ENCODE measurements at places on chromosomes 4 and X.

DNA sequence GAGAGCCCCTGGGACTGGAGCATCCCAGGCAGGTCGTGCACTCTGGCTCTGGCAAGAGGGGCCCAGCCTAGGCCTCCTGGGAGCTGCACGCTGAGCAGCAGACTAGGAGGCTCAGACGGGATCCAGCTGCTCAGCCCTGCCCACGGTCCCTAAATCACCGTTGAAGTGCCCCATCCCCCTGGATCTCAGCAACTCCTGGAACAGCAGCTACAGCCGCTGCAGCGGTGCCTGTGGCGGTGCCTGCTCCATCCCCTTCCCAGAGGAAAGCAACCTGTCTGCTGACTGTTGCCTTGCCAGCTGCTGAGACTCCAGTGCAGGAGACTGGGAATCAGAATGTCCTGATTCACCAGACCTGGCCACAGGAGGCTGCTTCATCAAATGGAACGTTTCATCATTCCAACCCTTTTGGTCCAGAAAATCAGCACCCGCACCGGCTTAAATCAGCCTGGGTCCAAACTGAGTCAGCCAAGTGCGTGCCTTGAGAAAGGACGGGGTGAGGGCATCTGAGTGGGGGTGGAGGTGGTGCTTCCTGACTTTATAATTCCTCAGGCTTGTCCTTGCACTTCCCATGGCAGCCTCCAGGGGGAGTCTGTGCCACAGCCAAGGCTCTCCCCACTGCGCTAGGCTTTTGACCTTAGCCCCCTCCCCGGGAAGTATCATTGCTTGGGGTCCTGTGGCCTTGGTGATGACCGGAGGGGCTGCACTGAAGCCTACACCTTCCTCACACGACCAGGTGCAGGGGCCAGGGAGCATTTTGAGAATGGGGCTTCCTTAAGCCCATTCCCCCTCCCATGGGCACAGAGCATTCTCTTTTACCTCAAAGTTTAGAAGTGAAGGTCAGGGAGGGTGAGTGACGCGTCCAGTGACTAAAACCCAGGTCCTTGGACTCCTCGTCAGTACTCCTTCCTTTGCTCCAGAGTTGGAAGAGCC, 6.5 kb downstream of the ZNF185 start:
- DNase-seq, result peak; percentile 25

GRCh38 chr4:28822163-28822562, 1898.0 kb upstream of the PCDH7 start:
- no peak for DNase-seq

DNA sequence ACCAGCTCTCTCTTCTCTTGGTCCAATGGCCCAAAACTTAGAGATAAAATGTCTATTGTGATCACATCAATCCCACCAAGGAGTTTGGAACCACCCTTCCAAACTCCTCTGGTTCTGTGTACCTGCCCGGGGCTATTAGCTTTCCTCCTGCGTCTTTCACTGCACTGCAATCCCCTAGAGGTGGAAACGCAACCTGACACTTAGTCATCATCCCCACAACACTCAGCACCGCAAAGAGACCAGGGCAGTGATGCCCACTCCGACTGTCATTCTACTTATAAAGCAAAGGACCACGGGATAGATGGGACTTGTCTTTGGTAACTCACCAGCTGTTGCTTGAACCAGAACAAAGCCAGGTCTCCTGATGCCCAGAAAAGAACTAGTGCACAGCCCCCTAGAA, 22.0 kb downstream of the AFAP1 start:
- no peak for DNase-seq

- DNase-seq, result no peak
Observed at GRCh38 chr4:75849461-75849860, 52.8 kb downstream of the PPEF2 start.

- DNase-seq, result no peak
Observed at GRCh38 chr4:123651536-123652180, 255.1 kb downstream of the SPRY1 start.

DNA sequence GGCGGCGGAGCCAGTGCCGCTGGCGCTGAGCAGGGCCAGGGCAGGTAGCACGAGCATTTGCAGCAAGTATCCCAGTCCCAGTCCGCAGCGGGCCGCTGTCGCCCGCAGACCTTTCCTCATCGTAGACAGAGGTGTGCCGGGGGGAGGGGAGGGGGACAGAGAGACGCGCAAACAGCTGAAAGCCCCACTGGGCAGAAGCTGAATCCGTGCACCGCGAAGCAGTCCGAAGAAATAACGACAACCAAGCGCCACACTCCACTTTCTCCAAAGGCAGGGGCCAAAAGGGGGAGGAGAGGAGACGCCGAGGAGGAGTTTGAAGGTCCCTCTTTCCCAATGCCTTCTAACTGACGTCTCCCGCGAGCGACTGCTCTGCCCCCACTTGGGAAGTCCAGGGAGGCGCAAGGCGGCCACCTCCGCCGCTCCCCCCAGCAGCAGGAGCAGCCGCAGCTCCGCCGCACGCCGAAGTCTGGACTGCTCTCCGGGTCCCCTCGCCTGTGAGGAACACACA, at the start of gene UNC5C:
Gene UNC5C, minus strand, starts transcription at position 236 of the 508 bp plus-strand sequence.
- no peak for DNase-seq

- no peak for DNase-seq
Observed at GRCh38 chr4:74674750-74675149, 119.6 kb downstream of the BTC start.

DNA sequence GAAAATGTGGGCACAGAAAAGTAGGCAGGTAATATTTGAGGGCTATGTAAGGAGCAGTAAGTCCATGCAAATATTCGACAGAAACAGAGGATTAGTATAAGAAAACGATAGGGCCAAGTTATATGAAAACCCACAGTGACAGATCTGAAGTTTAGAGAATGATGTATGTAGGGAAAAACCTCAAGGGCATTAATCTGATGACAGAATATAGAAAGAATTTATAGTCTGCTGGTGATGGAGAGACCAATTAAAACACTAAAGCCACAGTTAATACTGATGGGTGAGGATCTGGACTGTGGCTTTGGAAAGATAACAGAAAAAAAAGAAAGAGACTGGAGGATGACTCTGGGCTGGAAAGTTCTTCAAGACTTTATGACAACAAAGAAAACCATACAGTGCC, 169.7 kb downstream of the PALLD start:
- no peak for DNase-seq

GRCh38 chr4:107122736-107123135, 86.6 kb upstream of the DKK2 start:
- DNase-seq, result no peak

All from stimulated activated CD4-positive, alpha-beta T cell treated with anti-CD3 and anti-CD28 coated beads, Interleukin-12 subunit alpha, Interleukin-12 subunit beta, amount 100 ng/mL, for 24 hours (primary cell).